Anterior cingulate cortex (tissue), 58 donors: ENCODE measurements at places on chromosomes 3 and 15.

DNA sequence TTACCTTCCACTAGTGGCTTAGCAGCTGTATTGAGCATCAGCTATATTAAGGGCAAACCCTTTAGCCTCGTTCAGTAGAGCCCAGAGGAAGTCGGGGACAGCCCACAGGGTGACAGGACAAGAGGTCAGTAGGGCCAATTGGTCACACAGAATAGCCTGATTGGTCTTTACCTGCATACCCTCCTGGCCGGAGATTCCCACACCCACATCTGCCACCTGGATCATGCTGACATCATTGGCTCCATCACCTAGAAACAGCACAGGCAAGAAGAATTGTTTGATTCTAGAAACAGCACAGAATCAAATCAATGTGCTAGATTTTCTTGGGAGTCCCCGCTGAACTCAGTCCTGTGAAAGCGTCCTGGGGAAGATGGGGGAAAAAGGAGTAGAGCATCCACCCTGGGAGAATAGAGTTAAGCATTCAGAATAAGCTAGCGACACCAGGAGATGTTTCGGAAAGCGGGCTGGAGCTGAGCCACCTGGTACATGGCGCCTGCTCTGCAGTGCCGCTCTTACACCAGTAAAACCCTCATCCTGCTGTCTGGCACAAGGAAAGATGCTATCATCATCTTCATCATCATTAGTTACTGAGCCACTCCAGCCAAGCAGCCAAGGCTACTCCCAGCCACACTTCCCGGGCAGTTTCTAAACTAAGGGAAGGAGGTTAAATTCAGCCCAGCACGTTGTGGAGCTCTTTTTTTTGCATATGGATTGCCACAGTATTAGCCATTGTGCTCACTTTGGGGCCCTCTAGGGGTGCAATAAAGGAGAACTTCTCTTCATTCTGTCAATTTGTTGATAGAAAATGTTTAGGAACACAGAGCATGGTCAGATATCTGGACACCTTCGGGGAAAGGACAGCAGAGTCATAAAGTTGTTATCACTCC, 171.3 kb downstream of the ATP10A start:
- peak; percentile 28 for DNase-seq

DNA sequence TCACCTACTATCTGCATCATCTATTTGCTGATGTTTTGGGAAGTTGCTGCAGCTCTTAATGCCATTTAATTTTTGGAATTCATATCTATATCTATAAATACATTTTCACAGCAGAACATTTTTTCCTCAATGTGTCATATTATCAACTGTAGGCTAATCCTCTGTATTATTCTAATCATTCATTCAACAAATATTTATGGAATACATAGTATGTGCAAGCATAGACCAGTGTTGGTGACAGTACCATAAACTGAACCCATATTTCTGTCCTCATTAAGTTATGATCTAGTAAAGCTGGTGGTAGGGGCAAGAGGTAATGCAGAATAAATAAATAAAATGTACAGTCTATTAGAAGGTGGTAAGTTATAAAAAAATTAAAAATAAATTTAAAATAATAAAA, 585.3 kb upstream of the BCHE start:
- DNase-seq = no peak

GRCh38 chr3:87873136-87873535, 185.7 kb downstream of the CGGBP1 start:
- no peak for DNase-seq

DNA sequence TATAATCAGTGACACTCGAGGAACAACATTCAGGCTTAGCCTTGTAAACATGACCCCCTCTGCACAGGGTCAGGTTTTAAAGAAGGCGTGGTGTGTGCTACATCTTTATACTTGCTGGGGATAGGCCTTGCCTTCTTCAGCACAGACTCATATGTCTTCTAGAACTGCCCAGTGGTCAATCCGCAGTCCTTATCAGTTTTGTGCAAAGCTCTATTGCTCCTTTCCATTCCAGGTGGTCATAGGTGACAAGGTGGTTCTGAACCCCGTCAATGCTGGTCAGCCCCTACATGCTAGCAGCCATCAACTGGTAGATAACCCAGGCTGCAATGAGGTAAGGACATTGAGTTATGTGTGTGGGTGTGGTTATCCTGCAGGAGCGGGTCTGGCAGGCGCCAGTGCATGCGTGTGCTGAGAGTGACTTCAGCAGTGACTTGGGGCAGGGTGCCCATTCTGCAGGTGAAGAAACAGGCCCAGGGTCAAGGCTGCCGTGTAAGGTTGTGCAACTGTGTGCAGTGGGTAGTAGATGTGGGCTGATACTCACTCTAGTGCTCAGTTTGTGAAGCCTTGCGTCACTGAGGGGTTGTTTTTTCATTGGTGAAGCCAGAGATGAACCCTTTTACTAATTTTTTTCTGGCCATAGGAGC, 150.9 kb downstream of the ITPR1 start:
- no peak for DNase-seq

DNA sequence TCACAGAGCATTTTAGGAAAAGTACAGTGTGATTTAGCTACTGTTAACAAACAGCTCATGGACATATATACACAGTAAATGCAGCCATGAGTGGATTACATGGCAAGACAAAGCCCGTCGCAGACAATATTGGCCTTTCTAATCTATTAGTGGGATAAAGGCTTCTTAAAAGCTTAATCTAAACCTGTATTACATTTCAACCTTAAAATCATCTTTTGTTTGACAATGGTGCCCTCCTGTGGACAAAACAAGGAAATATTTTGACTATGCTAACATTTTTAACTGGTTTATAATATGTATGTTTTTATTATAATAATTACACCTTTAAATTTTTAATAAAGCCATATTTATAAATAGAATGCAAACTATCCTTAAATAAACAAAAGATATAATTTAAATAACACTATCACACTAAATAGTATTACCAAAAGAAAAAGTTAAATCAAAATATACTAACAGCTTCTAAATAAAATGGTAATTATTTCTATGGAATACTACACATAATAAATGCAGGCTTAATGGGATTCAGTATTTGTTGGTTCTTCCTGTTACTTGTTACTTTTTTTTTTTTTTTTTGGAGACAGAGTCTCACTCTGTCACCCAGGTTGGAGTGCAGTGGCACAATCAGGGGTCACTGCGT, 38.6 kb downstream of the TAFA4 start:
- no peak for DNase-seq

- no peak for DNase-seq
Measured at GRCh38 chr3:12959838-12960378, 113.3 kb downstream of the IQSEC1 start.

- DNase-seq = no peak
Measured at GRCh38 chr3:138943724-138944653, 2.9 kb downstream of the FOXL2 start.

DNA sequence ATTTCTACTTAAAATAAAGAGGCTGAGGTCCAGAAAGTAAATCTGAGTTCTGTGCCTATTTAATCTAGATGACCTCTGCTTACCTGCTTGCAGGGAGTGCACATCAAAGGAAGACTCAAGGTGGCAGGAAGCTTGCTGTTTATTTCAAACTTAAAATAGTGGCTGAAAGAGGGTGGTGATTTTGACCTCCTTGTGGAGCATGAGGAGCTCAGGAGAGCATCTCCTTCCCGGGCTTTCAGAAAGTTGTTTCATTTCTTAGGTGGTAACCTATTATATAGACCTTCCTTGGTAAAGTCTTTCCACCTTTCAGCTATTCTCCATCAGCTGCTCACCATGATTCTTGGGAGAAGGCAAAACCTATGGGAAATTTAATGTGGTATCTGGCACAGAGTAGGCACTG, 494 bp downstream of the GCSAM start:
- DNase-seq = no peak

DNA sequence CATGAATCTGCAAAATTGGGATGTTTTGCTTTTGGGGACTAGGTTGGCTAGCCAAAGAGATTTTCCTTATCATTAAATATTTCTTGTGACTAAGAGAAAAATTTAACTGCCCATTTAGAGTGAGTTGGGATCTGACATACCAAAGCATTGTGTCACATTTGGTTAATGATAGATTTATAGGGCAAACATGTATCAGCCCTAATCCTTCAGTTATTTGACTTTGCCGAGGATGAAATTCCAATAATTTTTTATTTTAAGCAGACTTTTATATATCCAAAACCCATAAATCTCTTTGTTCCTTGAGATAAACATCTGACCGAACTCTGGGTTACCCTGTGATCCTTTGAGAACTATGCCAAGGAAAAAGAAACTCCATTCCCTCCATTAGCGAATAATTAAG, 218.9 kb downstream of the CDIN1 start:
- no peak for DNase-seq

GRCh38 chr3:78911394-78911793, 856.4 kb downstream of the ROBO1 start:
- no peak for DNase-seq

- DNase-seq = no peak
Measured at GRCh38 chr3:43017004-43017403, 37.9 kb downstream of the GASK1A start.

DNA sequence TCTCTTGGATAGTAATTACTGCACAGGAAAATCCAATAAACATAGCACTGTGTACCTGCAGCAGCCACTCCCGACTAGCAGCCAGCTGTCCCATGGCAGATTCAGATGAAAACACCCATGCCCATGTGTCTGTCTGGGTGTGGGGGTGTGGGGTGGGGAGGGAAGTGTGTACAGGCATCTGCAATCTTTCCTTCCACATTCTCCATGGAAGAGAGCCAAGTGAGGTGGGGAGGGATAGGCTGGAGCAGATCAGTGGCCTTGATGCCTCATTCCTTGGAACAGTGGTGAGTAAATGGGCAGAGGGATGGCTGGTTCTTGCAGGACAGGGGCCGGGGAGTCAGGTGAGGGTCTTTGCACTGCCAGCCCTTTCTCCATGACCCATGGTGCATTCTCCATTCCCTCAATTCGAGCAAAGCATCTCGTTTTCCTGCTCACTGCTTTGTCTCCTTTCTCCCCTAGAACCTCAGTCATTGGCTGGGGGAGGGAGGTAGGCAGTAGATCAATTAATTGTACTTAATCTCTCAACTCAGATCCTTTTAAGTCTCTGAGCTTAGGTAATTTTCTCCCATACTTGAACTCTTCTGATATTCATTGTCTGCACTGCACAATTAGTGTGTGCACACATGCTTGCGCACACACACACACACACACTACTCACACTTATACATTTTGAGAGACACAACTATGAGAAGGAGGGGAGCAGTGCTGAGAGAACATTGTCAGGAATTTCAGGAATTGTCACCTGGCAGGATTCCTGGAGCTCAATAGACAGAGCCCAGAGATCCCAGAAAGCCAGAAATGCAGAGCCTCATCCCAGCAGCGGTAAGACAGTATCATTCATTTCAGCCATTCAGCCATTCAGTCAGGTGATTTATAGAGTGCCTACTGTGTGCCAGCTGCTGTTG, 31.9 kb downstream of the PDIA5 start:
- DNase-seq = no peak

DNA sequence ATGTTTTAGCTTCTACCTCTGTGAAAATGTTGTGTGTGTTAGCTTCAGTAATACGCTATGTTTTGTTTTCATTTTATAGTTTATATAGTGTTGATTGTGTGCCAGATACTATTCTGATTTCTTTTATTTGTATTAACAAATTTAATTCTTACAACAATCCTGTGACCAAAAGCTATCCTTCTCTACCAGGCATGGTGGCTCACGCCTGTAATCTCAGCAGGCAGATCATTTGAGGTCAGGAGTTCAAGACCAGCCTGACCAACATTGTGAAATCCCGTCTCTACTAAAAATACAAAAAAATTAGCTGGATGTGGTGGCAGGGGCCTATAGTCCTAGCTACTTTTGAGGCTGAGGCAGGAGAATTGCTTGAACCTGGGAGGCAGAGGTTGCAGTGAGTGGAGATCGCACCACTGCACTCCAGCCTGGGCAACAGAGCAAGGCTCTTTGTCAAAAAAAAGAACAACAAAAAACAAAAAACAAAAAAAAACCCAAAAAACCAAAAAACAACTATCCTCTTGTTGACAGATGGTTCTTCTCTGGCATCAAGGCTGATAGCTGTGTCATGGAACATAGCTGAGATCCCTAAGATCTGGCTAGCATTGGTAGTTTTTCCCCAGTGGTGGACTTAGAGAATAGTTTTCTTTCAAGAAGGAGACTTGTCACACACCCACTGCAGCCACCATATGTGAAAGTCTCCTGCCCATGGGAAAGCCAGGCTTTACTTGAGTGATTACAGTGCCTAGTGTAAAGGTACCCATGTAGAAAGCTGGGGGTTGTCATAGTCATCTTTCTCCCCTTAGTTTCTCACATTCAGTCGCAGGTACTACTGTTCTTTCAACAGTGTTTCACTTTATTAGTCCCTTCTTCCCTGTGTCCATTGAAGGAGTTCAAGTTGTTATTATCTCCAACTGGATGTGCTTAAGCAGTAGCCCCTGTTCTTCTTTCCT, 116.5 kb downstream of the UBE2E2 start:
- DNase-seq = no peak

GRCh38 chr15:31019986-31020385, 28.6 kb upstream of the MTMR10 start:
- DNase-seq = no peak

- DNase-seq = no peak
Measured at GRCh38 chr3:108006077-108006771, 84.6 kb downstream of the CD47 start.
